ENCODE measurements at places on chromosomes 1 and 21.

- no peak for DNase-seq
These were observed 60.5 kb upstream of the CR2 start for GRCh38 chr1:207393610-207394009.

- DNase-seq, result no peak
These were observed 31.2 kb upstream of the NADK start for GRCh38 chr1:1809489-1809888.

- peak; percentile 39 for DNase-seq
These were observed 912 bp upstream of the PKNOX1 start for GRCh38 chr21:42973309-42973990.

DNA sequence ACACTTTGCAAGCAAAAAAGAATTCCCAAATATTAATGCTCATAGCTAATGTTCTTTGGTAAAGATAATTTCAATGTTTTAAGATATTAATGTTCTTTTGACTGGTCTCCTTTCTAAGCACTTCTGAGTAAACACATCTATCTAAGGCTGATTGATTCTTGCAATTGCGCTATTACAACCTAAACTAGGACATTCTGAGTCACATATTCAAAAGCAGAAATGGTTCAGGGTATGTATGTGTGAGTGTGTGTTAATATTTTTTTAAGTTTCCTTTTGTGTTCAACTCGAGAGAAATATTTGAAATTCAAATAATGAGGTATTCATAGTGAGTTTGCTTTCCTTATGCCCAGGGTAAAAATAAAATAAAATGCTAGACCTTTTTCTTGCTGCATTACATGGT lies 203.6 kb upstream of the GRIK3 start:
- no peak for DNase-seq

DNA sequence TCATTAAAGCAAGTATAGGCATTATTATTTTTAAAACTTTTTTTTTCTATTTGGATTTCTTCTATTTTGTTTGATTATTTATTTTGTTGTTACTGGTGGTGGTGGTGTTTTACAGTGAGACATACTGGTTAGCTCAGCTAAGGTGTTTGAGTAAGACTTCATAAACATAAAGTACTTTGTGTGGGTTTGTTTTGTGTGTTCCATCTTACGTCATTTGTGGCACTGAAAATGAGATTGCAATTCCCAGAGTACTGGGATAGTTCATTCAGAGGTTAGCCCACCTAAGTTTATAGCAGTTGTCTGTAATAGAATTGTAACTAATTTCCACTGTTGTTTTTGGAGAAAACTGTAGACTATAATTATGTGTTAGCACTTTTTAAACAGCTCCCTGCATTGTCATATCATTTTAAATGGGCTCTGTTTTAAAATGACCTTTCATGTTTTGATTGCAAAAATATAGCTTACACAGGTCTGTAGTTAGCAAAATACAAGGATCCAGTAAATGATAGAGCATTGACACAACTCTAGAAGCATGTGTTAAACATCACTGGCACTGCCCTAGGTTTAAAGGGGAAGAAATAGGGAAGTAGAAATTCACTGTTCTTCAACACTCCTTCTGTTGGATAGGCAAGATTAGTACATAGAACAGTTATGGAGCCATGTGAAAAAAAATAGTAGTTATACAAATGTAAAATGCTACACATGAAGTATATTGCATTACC lies 171.7 kb downstream of the NFIA start:
- no peak for DNase-seq

GRCh38 chr1:13951793-13952751 lies 252.1 kb downstream of the PRDM2 start:
- DNase-seq, result no peak

DNA sequence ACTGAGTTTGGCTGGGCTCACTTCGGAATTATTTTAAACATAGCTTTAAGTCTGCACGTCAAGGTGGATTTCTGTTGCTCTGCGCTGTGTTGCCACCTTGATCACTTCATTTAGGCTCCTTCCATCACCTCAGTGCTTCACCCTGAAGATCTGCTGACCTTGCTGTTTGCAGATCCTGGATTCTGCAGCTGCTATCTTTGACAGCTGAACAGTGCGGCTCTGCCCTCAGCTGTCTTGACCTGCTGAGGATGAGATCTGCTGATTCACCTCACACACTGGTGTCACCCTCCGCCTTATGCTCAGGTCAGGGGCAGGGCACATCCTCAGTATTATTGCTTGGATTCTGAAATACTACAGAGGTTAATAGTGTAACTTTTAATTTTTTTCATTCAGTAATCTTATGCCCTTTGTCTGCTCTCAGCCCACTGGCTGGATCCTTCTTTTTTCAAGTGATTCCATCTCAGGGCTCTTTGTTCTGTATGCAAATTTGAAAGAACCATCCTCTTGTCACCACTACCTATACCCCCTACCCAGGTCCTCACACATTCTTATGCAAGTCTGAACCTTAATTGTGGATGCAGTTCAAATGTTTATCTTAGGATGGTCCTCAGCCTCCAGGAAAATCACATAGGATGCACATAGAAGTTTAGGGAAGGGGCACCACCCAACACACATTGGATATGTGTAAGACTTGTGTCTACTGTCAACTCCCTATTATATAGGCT lies 364.0 kb downstream of the OLFM3 start:
- no peak for DNase-seq

GRCh38 chr21:45912611-45913417 lies 68.8 kb upstream of the COL6A1 start:
- no peak for DNase-seq

- DNase-seq, result no peak
These were observed 667.8 kb upstream of the USP24 start for GRCh38 chr1:55882931-55883330.

GRCh38 chr1:47934243-47934805 lies 62.9 kb downstream of the TRABD2B start:
- peak; percentile 30 for DNase-seq

- no peak for DNase-seq
These were observed 47.8 kb downstream of the SKI start for GRCh38 chr1:2275796-2276536.

GRCh38 chr1:151915061-151915686 lies 5.9 kb upstream of the THEM4 start:
- DNase-seq, result no peak

DNA sequence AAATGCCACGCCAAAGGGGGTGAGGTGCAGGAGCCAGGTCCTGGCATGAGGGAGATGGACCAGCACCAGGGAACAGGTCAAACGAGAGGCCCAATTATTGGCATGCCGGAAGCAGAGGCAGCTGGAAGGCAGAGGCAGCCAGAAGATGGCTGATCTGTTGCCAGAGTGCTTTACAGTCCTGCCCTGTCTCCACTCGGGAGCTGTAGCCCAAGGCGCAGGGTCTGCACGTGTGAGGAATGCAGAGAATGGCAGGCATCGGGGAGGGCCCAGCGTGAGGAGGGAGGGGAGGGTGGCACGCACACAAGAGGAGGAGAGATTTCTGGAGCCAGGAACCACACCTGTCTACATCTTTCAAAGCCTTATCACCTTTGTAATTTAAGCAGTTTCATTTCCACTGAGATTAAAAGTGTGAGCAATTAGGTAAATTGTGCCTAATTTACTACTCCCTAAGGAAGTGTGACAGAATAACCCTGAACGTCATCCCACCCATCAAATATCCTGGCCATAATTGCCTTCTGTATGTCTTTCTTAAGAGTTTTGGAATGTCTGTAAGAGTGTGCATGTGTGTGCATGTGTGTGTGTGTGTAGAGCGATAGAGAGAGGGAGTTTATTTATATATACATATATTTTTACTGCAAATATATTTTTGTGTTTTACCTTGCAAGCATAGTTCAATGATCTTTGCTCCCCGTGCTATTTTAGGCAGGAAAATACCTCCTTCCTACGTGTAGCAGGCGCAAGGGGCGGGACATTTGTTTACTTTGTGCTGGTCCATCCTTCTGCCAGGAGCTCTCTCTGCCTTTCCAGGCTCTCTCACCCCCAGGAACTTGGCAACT lies 125.5 kb upstream of the SERBP1 start:
- DNase-seq, result no peak

DNA sequence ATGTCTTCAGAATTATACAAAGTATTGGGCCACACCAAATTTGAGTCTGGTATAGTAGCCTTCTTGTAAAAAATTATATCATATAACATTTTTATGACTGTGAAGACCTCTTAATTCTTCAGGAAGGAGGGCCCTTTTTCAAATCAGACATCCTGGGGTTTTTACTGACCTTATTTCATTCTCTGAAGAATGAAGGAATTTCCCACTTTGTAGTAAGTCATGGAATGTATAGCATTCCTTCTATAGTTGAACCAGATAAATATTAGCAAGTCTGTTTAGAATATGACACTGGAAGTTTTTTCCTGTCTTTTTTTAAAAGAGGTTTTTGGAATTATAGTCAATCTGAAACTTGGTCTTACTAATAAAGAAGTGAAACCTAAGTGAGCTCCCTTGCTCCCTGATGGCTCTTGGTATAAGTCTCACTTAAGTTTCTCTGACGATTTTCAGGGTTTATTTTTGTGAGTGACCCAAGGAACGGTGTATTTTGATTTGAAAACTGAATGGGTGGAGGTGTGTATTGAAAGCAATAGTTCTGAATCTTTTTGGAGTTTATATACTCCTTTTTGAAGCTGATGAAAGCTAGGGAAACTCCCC lies 23.7 kb downstream of the SNX27 start:
- no peak for DNase-seq

GRCh38 chr1:244113532-244114320 lies 62.6 kb downstream of the ZBTB18 start:
- DNase-seq, result no peak

- DNase-seq, result no peak
These were observed 109.0 kb downstream of the PGBD5 start for GRCh38 chr1:230316864-230317745.

DNA sequence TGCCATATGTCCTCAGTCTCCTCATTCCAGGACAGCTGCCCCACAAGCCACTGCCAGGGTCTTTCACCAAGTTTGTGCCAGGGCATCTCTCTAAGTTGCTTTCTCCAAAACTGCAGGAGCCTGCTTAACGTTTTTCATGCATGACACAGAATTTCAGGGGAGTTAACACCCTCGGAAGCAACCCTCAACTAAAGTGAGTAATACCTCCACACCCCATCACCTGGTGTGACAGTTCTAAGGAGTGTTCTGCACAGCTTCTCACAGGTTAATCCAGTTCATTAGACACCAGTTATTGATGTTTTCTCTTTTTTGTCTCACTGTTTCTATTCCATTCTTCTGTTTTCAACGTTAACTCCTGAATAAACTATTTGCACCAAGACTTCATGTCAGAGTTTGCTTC lies 115.0 kb downstream of the BACH1 start:
- DNase-seq, result no peak

- DNase-seq, result no peak
These were observed 1.0 kb downstream of the DMRTB1 start for GRCh38 chr1:53460211-53460634.

DNA sequence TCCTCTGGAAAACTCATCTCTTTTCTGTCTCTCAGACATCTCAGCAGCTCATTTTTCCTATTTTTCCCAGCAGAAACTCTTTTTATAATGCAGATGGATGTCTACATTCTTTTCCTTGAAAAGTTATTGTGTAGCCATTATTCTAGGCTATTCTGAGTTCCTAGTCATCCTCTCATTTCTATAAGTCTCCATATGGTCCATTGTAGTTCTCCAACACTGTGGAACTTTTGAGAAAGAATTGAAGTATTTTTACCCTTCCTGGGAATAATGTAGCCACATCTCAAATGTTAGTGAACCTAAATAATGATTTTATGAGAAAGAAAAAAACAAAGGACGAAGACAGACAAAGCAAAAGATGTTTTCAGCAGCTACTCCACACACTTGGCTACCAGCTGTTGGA lies 26.4 kb upstream of the GPR25 start:
- DNase-seq, result no peak

DNA sequence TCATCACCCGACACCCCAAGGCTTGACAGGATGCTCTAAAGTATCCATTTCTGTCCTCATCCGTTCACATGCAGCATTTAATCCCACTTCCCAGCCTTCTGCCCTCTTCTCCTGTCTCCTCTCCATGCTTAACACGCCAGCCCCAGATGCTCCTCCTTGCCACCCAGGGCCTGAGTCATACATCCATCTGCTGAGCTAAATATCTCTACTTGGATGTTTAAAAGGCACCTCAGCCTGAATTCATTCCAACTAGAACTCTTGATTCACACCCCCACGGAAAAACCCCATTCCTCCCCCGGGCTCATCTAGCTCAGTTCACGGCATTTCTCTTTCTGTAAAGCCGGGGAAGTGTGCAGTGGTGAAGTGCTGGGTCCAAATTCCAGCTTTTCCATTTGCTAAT lies 27.7 kb downstream of the TEX35 start:
- no peak for DNase-seq

DNA sequence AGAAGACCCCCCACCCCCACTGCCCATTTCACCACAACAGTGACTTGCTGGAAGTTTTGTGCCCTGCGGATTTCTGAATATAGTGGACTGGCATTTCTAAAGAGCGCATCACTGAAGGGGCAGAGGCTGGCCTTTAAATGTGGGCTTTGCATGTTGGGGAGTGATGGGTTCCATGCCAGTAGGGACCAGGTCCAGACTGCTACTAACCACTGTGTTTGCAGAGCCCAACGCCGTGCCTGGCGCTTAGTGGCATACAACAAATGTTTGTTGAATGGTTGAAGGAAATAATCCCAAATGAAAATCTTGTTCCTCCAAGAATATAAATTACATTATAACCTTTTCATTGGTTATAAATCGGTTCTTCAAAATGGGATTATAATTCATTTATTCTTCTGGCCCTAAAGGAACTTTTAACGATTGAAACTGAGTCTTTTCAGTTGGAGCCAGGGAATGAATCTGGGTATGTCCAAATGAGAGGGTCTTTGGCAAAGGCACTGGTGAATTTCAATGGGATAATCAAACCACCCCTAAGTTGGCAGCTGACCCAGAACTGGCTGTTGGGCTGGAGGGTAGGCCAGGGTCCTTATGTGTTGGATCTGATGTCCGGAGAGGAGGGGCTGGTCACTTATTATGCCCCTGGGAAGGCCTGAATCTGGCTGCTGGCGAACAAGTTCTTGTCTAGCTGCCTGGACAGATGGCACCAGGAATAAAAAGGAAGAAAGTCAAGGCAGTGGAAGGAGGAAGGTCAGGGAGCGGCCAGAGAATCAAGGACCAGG lies 13.8 kb upstream of the SDHB start:
- DNase-seq, result no peak

DNA sequence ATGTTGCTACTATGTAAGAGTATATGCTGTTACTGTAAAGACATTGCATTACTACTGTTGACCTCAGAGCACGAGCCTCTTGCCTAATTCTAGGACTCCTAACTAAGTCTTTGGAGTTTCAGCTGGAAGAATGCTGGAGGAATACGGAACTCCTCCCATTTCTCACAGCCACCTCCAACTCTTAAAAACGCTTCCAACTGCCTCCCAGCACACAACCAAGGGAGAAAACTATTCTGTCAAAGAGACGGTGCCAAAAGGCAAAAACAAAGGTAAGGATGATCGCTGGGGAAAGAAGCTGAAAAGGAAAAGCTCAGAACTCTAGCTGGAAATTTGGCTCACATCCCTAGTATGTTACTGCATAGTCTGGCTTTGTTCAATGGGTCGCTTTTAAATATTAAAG lies at the start of gene FMO2:
Gene FMO2, plus strand, starts transcription at position 210 of the 400 bp plus-strand sequence. CDS start 414 bp downstream, outside the sequence.
- DNase-seq, result no peak

- DNase-seq, result no peak
These were observed 64.9 kb downstream of the KIFAP3 start for GRCh38 chr1:170009551-170009950.

Measured in left colon (tissue), 2 donors.